ENCODE measurements at places on chromosomes 16 and 17.
A peak's percentile ranks its signal among the peaks of the same experiment; 100 is the strongest.

- DNase-seq = peak; percentile 49
Observed at GRCh38 chr17:63095459-63095858, 129.4 kb downstream of the TANC2 start.

DNA sequence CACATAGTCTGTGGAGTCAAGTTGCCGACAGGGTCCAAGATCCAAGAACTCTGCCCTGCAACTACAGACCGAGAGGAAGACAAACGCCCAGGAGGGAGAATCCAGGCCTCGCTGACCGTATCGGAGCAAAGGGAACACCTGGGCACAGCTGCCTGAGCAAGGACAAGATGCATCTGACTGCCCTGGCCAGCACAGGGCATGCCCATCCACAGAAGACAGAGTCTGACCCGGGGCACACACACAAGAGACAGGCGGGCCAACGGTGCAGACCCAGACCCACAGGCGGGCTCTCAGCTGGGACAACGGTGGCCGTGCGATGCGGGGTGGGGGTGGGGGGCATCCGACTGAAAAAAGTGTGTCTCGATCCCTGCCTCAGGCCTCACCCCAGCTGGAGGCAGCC, 6.2 kb downstream of the RAB40B start:
- DNase-seq = no peak

DNA sequence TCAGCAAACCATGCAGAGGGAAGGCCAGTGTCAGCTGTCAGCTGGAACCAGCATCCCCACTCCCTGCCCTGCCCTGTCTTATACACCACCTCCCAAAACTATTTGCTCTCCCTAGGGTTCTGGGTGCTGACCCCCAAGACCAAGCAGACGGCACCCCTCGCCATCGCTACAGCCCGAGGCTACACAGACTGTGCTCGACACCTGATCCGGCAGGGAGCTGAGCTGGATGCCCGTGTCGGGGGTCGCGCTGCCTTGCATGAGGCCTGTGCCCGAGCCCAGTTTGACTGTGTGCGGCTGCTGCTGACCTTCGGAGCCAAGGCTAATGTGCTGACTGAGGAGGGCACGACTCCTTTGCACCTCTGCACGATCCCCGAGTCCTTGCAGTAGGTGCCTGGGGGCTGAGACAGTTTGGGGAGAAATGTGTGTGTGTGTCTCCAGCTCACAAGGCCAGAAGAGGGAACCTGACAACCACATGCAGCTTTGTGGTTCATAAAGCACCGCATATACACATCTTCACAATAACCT, 1.5 kb downstream of the ASB16 start:
- DNase-seq = no peak

DNA sequence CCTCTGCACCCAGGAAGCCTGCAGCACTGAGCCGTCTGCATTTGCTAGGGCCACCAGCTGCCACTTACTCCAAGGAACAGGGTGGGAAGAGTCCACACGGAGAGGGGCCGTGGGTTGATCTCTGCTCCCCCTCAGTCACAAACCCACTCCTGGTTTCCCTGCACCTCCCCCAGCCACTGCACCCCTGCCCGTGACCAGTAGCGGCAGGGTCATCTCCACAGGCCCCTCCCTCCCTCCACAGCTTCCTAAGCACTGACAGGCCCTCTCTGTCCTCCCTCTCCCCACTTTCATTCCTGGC, 75.2 kb downstream of the RBFOX3 start:
- DNase-seq = no peak

DNA sequence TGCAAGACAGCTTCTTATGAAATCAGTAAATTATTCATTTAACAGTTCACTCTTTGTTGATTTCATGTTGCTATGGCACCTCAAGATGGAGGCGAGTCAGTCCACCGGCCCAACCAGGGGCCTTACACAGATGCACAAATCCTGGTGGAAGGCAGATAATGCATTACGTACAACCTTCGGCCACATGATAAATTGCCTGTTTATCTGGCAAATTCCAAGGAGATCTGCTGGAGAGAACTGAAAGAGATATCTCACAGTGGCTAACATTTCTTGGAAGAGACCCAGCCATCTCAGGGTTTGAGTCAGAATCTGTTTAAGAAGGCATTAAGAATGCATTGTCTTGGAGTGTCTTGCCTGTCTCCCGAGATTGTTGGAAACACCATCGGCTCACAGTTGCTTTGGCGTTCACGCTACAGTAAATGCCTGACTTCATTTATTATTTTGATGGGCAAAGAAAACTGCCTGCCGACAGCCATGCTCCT, 225.6 kb downstream of the MSI2 start:
- DNase-seq = peak; percentile 100

GRCh38 chr17:69997332-69997731, 77.7 kb upstream of the KCNJ16 start:
- peak; percentile 73 for DNase-seq

GRCh38 chr16:52725043-52725442, 178.1 kb upstream of the TOX3 start:
- DNase-seq = no peak

DNA sequence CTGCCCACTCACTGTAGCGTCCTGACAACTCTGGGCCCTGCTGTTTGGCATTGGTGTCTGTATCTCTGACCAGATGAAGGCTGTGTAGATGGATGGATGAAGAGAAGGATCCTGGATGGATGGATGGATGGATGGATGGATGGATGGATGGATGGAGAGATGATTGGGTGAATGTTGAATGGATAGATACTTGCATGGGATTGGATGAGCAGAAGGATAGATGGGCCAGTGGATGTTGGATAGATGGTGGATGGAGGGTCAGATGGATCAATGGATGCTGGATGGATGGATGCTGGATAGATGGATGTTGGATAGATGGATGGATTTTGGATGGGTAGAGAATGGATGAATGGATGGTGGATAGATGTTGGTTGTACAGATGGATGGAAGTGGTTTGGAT, 179.6 kb upstream of the GSE1 start:
- DNase-seq = no peak

DNA sequence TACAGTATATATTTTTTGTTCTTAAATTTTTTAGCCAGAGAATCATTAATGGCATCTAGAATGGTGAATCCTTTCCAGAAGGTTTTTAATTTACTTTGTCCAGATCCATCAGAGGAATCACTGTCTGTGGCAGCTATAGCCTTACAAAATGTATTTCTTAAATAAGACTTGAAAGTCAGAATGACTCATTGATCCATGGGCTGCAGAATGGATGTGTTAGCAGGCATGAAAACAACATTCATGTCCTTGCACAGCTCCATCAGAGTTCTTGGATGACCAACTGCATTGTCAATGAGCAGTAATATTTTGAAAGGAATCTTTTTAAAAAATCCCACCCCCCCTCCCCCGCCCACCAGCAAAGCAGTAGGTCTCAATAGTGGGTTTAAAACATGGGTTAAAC, 51.4 kb downstream of the CACNG1 start:
- peak; percentile 73 for DNase-seq

DNA sequence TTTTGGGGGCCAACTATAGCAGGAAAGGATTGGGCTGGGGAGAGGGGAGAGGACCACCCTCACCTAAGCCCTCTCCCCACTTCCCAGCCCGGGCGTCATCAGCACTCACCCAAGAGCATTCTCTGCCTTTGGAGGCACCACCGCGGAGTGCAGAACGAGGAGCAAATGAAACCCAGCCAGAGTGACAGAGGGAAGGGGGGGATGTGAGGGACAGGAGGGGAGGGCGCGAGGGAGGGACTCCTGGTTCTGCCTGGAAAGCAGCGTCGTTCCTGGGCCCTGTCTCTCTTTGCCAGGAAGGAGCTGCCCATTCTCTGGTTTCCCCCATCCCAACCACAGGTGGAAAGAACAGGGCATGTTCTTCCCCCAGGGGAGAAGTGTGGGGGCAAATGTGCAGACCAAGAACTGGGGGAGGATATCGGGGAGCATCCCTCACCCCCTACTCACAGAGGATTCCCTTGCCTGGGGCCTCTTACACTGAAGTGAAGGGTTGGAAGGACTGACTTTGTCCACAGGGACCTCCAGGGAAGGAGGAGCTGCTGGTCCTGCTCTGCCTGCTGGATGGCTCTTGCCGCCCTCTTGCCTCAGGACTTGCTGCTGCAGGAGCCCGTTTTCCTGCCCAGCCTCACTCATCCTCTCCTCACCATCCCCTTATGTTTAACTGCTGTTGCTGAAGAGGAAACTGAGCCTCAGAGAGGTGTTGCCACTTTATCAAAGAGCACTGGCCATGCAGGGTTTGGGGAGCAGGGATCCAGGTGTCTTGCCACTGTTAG, 3.5 kb upstream of the C17orf113 start:
- DNase-seq = no peak
